ENCODE measurements at places on chromosomes 5 and 9.

- DNase-seq: no peak
Measured at GRCh38 chr9:114791736-114792135, 14.1 kb downstream of the TNFSF15 start.

GRCh38 chr5:37603072-37603471, 224.0 kb downstream of the WDR70 start:
- no peak for DNase-seq

DNA sequence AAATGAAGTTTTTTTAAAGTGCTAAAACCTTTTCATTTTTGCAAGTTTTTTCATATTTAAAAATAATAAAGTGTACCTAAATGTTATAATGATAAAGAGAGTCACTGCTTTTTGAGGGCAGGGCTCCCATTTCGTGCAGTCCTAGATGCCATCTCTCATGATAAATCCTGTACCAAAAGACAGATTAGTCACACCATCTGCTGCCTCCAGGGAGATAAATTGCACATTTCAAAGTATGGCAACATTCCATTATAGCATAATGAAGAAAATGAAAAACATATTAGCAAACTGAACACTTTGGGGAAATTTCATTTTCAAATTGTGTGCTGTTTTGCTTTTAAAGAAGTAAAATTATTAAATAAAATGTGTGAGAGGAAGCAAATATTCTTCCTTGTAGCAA, 257.2 kb downstream of the KIAA0825 start:
- DNase-seq: no peak

GRCh38 chr9:137107312-137107921, 7.1 kb downstream of the DPP7 start:
- DNase-seq: no peak

DNA sequence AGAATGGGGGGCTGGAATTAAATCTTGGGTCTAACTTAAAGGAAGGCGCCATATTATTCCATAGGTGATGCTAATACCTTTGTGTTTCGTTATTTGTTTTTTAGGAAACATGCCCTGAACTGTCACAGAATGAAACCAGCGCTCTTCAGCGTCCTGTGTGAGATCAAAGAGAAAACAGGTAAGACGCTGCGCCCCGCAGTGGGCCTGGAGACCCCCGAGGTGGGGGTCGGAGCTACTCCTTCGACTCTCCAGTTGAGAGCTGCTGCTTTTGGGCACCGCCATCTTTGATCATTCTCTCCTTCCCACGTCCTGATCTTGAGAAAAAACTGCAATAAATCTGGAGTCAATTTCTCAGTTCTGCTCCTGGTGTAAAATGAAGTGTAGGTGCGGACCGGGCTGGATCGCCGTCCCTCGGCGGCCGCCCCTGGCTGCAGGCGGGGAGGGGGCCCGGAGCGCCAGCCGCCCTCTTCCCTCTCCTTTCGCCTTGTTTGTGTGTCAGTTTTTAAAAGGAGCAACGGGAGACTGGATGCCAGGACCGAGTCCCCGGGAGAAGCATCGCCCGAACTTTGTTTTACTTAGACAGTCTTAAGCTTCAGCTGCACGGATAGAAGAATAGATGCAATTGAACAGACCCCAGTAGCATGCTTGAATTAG, 1.4 kb downstream of the PBX3 start:
- DNase-seq: no peak

- DNase-seq: no peak
Measured at GRCh38 chr5:83342465-83342864, 129.1 kb upstream of the VCAN start.

- DNase-seq: no peak
Measured at GRCh38 chr5:93967923-93968322, 226.5 kb upstream of the POU5F2 start.
